Dermis blood vessel endothelial cell (primary cell): ENCODE measurements at places on chromosomes 6 and 20. TPM values are rescaled to one million over a fixed set of nuclear protein-coding genes. Genes with fewer than 3 reads are reported as not detected.

DNA sequence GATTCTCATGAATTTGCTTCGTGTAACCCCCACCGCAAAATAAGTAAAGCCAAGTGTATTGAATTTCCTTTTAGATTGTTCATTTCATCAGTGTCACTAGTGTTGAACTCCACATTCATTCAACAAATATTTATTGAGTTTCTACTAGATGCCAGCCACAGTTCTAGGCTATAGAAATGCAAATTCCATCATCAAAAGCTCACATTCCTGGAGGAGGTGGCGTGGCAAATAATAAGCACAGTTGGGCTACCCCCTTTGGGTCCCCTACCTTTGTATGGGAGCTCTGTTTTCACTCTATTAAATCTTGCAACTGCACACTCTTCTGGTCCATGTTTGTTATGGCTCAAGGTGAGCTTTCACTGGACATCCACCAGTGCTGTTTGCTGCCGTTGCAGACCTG lies 12.7 kb upstream of the ME1 start:
- DNase-seq = no peak

The BPIFB2 gene
- not detected in 2 replicates for total RNA-seq

DNA sequence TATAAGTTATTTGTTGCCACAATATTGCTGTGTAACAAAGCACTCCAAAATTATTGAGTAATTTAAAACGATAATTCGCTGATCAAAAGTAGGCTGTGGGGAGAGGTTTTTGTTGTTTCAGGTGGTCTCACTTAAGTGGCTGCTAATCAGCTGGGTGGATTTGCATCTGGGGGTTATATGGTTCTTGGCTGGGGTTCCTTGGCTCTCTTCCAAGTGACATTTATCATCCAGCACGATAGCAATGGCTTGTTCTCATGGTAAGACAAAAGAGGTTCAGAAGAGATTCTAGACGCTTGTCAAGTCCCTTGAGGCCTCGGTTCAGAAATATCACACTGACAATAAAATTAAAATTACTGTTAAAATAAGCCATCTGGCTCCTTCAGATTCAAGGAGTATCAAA lies 1648.8 kb downstream of the GRIK2 start:
- DNase-seq = no peak

DNA sequence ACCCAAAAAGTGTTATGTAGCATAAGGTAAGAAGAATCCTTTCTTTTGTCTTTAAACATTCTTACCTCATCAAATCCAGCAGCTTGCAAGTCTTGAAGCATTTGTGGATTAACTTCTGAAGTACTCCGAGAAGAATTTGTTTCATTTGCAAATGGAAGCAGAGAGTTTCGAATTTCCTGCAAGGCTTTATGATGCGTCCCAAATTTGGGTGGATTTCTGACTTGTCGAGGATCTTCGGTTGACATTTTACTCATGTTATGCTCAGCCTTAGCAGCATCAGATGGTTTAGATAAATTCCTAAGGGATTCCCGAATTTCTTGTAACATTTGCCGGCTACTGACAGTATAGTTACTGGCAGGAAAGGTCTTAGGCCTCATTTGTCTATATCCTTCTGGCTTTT lies 16.2 kb downstream of the LATS1 start:
- DNase-seq = no peak

GRCh38 chr6:13445005-13445743 lies 42.2 kb downstream of the GFOD1 start:
- peak; percentile 86 for DNase-seq

DNA sequence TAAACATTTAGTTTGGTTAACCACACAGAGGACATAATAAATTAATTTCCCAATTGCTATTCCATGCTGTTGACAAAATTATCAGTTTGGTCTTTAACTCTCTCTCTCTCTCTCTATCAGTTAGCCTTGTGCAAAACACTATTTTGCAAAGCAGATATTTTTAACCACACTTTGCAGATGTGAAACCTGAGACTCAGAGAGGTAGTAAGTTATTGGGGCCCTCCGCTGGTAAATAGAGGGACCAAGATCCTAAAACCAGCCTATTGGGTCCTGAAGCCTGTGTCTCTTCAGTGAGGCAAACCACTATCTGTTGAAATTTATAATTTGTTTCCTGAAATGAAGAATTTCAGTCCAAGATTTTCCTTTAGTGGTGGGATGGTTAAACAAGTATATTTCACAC lies 231.0 kb downstream of the SOD2 start:
- DNase-seq = no peak
